ENCODE measurements at places on chromosomes 7 and 10. TPM values are rescaled to one million over a fixed set of nuclear protein-coding genes. Genes with fewer than 3 reads are reported as not detected.

Gene PON3
- 1.4 TPM for total RNA-seq

Gene SLC25A40
- total RNA-seq: 56.0 TPM

Gene LEP
- not detected for total RNA-seq

Gene MCM10
- 4.1 TPM for total RNA-seq

Gene KCNMA1
- 114 TPM for total RNA-seq

Gene CFAP69
- total RNA-seq: 29.0 TPM

Gene GCK
- total RNA-seq: 5.9 TPM

Gene SPDYE16
- total RNA-seq: 1.2 TPM

Gene TMEM236
- 0.44 TPM for total RNA-seq

Gene UFSP1
- total RNA-seq: 0.82 TPM

Data from camera-type eye (tissue), 1 donor.